Thoracic aorta (tissue), 2 donors: ENCODE measurements at places on chromosomes 6 and 20.

- no peak for DNase-seq
Observed at GRCh38 chr20:5845681-5846615, 95.7 kb downstream of the SHLD1 start.

DNA sequence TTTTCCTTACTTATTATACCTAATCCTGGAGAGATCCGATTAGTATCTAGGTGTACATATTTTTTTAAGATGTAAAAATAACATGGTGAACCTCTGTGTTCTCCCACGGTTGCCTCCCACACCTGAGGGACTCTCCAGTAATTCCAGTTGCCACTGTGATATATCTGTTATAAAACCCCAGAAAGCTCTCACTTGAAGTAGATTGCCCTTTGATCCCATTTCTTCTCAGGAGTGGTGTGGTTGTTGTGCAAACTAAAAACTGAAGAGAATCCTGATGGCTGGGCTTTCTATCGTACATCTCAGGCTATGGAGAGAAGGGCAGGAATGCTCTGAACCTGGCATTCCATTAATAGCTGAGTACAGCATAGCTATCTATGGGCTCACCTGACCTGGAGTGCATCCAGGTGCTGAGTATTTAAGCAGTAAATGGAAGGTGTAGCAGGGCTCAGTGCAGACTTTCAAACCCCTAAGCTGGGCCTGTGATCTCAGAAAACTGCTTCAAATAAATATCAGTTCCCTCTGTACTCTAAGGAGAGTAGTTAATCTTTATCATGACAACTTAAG lies 41.0 kb downstream of the VGLL2 start:
- no peak for DNase-seq

DNA sequence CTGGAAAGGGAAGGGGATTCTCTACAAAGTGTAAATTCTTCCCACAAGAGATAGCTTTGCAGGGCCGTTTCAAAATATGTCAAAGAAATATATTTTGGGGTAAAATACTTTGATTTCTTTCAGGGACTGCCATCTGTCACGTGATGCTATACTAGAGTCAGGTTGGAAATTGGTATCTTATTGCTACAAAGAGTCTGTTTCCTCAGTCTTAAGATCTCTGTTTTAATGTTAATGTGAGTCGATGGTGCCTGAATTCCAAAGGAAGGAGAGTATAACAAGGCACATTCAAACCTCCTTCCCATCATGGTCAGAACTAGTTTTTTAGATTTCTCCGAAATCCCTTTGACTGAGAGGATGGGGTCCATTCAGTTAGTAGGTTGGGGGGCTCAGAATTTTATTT lies 36.3 kb upstream of the PDE7B start:
- no peak for DNase-seq

GRCh38 chr6:97064578-97064977 lies 140.1 kb downstream of the KLHL32 start:
- no peak for DNase-seq
